D341Med (cell line): ENCODE measurements at places on chromosomes 12 and 14.

- no peak for DNase-seq
These were observed 82.7 kb downstream of the KTN1 start for GRCh38 chr14:55662752-55663151.

GRCh38 chr14:95460647-95461478 is 55.6 kb downstream of the SYNE3 start:
- peak; percentile 48 for DNase-seq

GRCh38 chr12:57103856-57104255 is 7.3 kb downstream of the STAT6 start:
- peak; percentile 1 for DNase-seq

DNA sequence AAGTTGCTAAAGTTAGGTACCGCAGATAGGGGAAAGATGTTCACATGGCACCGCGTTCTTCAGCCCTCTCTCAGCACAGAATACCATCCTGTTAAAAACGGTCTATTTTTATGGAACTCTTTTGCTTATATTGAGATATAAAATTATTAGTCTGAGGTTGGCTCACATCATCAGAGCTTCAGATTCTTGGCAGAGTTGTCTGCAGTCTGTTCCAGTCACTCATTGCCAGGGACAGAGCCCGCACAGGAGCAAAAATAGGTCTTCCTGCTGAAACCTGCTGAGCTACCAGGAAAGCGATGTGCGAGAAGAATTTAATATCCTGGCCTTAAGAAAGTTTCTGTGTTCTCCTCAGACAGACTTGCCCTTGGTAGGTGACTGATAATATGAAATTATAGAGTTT is 249.8 kb downstream of the VRK1 start:
- DNase-seq: no peak

- no peak for DNase-seq
These were observed 7.0 kb downstream of the MLXIP start for GRCh38 chr12:122085591-122085990.
